ENCODE measurements at places on chromosomes 12 and 14.

DNA sequence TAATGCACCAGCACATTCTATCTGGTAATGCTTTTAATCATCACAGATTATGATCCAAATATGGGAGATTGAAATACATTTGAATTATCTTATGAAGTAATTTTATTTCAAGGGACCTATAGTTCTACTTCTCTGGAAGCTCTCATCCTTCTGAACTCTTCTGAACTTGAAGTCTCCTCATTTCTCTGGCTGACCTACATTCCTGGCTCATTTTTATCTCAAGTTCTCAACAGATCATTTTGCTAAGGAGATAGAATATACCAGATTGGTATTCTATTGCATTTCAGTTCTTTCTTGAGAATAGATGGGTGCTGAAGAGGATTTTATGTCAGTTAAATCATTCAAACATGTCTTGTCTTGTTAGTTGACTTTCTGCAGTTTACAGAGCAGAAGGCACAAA is 7.9 kb downstream of the HMGA2 start:
- no peak for DNase-seq

GRCh38 chr14:89775946-89776345 is 178.6 kb downstream of the EFCAB11 start:
- no peak for DNase-seq

GRCh38 chr12:116087399-116087798 is 190.1 kb downstream of the MED13L start:
- DNase-seq = no peak

- no peak for DNase-seq
These were observed 3.9 kb upstream of the KRT79 start for GRCh38 chr12:52837781-52838608.

GRCh38 chr14:99950181-99950580 is 115.0 kb upstream of the EVL start:
- DNase-seq = no peak

DNA sequence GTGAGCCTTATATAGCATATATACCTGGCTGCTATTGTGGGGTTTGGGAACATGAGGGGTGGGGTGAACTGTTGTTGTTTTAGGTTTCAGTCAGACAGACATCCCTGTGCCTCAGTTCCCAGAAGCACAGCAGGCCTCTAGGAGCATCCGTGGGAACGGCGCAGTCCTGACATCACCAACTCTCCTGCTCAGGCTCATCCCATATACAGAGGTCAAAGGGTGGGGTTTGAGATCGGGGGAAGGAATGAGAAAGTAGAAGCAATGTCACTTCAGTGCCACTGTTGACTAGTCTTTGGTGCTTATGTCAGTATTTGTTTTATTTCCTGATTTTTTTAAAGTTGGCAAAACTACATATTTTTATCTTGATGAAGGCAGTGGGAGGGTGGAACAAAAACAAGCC is 43.1 kb upstream of the A2ML1 start:
- no peak for DNase-seq

- DNase-seq = no peak
These were observed 44.6 kb downstream of the GNS start for GRCh38 chr12:64714551-64714968.

DNA sequence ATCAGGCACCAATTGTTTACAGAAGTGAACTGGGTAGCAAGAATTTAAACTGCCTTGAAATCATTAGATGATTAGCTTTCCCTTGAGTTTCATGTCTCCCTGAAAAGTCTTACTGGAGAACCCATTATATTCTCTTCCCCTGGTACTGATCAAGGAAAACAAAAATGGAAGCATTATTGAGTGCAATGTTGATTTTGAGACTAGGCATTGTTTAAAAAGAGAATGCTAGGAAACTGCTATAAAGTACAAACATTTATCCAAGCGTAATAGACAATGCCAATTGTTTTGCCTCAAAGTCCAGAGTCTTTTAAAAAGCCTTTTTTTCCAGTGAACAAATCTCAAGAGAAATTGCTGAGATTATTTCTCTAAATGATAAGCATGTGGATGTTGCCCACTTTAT is 197.0 kb downstream of the CCER1 start:
- no peak for DNase-seq

- no peak for DNase-seq
These were observed 58.1 kb downstream of the ISCA2 start for GRCh38 chr14:74551431-74552371.

DNA sequence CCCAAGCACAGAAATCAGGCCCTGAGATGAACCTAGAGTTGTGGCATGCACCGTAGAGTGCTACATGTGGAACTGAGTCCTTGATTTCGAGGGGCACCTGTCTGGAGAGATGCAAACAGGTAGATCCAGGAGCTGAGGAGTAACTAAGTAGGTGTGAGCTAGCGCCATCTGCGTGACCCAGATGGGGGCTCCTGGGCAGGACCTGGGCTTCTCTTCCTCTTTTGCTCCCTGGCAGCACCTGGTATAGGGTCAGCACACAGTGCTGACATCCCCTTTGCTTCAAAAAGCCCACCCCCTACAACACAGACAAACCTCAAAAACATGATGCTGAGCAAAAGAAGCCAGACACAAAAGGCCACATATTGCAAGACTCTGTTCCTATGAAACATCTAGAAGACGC is 65.8 kb downstream of the PITPNM2 start:
- no peak for DNase-seq

DNA sequence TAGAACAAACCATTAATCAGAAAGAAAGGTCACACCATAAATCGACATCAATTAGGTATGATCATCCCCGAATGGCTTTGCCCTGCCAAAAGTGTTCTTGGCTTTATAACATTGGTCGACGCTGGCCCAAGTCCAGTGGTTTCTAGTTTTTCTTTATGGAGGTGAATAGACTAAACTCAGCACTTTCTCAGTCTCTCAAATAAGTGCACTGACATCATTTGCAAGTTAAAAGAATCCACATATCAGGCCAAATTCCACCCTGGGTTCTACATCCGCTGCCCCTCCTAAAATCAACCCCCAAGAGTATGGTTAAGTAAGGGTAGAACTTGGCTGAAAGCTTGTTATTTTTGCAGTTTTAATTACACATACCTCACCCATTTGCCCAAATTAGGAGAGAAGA is 314.3 kb downstream of the C12orf75 start:
- no peak for DNase-seq

GRCh38 chr12:12474931-12475795 is 87.5 kb downstream of the DUSP16 start:
- no peak for DNase-seq

Data from C1 segment of cervical spinal cord (tissue), 14 donors.